Activated naive CD4-positive, alpha-beta T cell treated with anti-CD3 and anti-CD28 coated beads for 36 hours (primary cell): ENCODE measurements at places on chromosomes 11 and 22.

DNA sequence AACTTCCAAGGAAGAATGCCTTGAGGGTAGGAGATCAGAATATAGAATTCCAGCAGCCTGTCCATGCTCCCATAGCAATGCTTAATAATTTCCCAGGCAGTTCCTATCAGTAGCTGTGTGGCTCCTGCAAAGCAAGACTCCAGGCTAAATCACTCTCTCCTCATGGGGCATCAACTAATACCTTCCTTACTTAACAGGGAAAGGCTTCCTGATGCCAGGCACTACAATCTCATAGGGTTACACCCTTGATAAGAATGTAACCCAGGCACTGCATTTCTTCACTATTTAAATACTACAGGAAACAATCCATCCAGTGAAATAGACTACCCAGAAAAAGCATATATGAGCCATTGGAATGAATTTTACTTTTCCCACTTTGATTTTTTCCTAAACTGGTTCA lies 615.0 kb upstream of the ARHGAP42 start:
- DNase-seq = no peak

GRCh38 chr11:30825723-30826122 lies 239.6 kb upstream of the MPPED2 start:
- no peak for DNase-seq

DNA sequence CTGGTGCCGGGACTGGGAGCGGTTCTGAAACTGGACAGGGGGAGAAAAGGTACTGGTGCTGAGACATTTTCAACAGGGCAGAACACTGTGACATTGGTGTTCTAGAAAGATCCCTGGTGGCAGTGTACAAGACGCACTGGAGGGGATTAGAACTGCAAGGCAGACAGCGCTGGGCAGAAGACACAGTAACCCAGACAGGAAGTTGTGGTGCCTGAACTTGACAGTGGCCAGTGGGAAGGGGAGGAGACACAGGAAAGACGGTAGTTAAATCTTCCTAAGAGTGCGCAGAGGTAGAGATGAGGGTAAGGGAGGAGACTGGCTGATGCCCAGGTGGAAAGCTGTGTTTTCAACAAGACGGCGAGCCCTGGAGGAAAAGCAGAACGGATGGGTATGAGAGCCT lies 24.5 kb downstream of the FAM227A start:
- peak; percentile 9 for DNase-seq

GRCh38 chr11:91997226-91997625 lies 227.4 kb upstream of the FAT3 start:
- DNase-seq = no peak

- no peak for DNase-seq
Observed at GRCh38 chr11:7437696-7438095, 47.6 kb upstream of the OLFML1 start.
